ENCODE measurements at places on chromosomes 12 and 14.
A peak's percentile ranks its signal among the peaks of the same experiment; 100 is the strongest.

- DNase-seq = no peak
These were observed 245.5 kb upstream of the NOS1 start for GRCh38 chr12:117606945-117607344.

DNA sequence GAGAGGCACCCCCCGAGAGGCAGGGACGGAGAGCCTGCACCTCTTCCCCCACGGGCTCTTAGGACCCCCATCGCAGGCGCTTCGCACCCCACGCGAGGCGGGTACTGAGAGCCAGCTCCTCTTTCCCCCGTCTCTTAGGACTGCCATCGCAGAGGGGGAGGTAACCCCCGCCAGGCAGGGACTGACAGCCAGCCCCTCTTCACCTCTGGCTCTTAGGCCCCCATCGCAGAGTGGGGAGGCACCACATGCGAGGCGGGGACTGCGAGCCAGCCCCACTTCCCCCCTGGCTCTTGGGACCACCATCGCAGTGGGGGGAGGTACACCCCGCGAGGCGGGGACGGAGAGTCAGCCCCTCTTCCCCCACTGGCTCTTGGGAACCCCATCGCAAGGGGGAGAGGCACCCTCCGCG is 46.1 kb downstream of the DDX11 start:
- no peak for DNase-seq

DNA sequence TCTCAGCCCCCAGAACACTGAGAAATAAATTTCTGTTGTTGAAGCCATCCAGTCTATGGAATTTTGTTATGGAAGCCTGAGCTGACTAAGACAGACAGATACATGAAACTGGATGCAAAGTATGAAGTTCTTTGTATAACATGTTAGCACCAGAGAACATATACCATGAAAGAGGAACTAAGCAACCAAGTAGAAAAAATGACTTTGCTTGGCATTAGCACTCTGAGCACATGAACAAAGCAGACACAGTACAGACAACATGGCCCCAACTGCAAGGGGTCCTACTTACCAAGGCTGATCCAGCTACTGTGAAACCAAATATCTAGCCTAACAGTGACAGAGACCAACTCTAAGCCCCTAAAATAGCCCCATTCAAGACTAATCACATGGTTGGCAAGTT is 13.8 kb downstream of the EXOC5 start:
- DNase-seq = no peak

DNA sequence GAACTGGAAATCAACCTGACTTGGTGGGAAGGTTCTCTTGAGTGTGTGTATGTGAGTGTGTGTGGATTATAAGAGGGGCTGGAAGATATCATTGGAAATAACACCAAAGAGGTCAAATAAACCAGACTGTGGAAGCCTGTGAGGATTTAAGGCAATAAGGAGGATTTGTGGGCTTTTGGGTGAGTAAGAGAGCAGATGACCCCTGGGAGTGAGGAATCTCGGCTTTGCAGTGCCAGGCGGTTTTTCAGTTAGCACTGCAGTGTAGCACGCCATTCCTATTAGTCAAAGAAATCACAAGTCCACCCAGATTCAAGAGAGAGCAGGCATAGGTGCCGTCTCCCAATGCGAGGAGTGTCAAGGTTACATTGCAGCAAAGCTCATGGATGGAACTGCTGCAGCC is 63.3 kb downstream of the CALM1 start:
- DNase-seq = no peak

DNA sequence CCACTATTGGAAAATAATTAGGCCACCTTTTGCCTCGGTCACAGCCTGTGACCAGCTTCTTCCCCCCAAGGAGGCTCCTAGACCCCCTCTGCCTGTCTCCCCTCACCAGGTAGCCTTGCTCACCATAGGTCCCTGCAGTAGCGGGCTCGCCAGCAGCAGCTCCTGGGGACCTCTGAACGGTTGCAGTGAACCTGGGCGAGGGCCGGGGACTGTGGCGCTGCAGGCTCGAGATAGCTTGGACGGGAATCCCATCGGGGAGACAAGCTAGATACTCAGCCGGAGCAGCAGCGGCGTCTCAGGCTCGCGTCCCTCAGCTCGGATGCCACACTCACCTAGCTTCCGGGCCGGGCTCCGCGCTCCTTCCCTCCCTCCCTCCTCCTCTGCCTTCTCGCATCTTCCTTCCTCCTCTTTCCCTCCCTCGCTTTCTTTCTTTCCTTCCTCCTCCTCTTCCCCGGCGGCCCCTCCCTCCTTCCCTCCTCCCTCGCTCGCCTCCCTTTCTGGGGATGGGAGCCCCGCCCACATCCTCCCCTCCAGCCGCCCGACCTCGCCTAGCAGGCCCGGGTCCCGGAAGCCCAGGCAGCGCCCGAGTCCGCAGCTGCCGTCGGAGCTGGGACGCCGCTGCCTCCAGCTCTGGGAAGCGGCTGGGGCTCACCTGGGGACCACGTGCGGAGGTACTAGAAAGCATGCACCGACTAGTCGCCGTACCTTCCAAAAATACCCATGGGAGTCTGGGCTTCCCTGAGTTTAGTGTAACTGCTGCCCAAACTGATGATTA is at the start of gene BMP4:
Gene BMP4 (minus strand): TSS at position 399 of the 775 bp plus-strand sequence. CDS start 4,603 bp downstream, outside the sequence.
- peak; percentile 96 for DNase-seq

- peak; percentile 41 for DNase-seq
These were observed 18.0 kb upstream of the TMEM260 start for GRCh38 chr14:56561606-56562005.

GRCh38 chr12:106954462-106955376 is 988 bp upstream of the TMEM263 start:
- peak; percentile 85 for DNase-seq

DNA sequence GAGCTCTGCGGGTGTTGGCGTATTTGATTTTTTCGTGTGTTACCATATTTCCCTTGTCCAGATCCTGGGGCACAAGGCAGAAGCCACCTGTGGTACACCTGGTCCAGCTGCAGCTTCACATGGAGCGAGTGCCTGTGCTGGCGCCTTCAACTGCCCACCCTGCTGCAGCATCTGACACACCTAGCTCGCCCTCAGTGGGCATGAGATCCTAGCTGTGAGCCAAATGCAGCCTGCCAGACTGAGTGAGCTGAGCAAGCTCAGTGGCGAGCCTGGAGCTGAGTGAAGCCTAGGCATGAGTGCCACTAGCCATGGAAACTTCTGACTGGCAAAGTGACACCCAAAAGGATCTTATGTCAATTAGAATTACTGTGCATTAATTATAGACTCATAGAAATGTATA is 1226.8 kb upstream of the FLRT2 start:
- DNase-seq = no peak

DNA sequence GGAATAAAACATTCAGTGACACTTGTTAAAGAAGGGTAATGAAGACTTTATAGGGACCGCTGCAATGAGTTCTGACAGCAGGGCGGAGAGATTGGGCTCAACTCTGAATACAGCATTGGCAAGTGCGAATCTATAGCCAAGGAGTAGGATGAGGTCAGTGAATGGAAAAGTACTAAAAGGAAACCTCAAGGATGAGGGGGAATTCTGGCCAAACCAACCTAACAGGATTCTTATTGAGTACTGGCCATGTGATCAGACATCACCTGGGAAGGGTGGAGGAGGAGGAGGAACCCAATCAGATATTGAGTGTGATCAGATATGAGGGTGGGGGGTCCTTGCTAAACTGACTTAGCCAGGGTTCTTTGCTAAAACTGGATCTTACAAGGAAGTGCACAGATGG is 31.0 kb downstream of the DRAM1 start:
- DNase-seq = no peak

GRCh38 chr12:98294051-98294805 is 221.2 kb upstream of the TMPO start:
- no peak for DNase-seq

DNA sequence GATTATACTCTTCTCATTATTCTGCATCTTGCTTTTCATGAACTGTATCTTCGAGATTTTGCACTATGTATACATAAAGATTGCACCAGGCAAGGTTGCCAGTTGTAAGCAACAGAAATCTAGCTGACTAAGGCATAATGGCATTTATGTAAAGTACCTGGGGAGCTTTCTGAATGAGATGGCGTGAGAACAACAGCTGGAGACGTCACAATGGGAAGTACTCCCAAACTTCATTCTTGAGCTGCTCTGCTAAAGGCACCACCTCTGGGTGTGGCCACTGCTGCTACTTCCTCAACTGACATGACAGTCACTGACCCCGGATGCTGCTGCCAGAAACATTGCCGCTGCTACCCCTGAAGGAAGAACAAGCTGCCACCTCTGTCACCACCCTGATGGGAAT is 220.7 kb downstream of the NOVA1 start:
- DNase-seq = no peak

DNA sequence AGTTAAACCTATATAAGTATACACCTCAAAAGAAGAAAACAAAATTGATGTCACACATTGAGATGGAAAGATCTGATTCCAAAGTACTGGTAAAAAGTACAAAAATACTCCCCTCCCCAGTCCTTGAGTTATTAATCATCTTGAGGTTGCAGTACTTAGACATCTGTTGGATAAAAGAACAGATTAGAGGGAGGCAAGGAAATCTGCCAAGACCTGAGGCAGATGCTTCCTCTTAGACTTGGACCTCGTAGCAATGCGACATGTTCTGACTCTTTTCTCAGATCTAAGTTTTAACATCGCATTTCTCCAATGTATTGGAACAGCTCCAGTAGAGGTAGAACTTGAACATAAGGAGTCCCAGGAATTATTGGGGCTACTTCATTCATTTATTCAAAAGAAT is 187.9 kb upstream of the GRIN2B start:
- no peak for DNase-seq

GRCh38 chr12:29782285-29782870 is 1.4 kb downstream of the TMTC1 start:
- no peak for DNase-seq

DNA sequence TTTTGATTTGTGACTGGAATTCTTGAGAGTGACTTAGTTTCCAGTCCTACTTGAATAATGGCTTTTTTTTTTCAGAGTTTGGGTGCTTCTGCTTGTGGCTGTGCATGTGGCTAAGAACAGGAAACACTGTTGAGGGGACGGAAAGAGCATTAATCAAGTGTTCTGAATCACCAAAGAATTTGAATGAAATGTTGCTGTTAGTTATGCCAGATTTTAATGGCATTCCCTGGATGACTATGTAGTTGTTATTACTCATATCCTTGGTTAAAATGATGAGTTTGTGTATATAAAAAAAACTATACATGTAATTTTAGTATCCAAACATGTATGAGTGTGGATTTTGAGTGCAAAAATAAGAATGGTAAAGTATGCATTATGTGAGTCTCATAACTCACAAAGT is 347.9 kb downstream of the BCAT1 start:
- DNase-seq = peak; percentile 81

DNA sequence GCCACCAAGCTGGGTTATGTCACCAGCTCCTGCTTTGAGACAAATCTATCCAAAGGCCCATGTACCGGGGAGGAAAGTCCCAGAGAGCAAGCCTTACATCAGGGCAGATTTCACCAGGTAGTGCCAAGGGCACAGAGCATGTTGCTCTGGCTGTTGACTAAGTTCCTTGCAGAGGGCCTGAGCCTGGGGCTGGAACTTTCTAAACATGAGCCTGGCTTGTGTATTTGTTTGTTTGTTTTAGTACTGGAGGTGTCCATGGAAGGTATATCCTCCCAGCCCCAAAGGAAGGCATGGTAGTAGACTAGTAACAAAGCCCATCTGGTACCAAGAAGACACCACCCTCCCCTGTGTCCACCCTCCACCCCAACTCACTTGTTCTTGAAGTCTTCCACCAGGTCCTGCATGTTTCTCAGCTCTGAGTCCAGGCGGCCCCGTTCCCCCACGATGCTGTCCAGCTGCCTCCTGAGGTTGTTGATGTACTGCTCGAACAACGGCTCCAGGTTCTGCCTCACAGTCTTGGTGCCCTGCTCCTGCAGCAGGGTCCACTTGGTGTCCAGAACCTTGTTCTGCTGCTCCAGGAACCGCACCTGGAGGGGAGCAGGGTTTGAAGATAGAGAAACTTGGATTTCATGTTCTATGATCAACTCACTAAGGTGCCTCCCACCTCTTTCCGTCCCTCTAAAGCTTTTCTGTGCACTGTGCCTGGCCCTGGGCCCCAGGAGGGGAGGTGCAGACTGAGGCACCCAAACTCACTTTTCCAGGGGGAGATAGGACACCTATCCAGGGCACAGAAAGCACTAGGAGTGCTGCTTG is 1.4 kb downstream of the KRT5 start:
- no peak for DNase-seq

- no peak for DNase-seq
These were observed 172.8 kb downstream of the ETV6 start for GRCh38 chr12:11822081-11822834.

- no peak for DNase-seq
These were observed 253.8 kb upstream of the E2F7 start for GRCh38 chr12:77319166-77319565.

GRCh38 chr14:86153480-86153879 is 623.5 kb downstream of the FLRT2 start:
- DNase-seq = no peak

- DNase-seq = no peak
These were observed 886.5 kb upstream of the FLRT2 start for GRCh38 chr14:84643446-84643845.

DNA sequence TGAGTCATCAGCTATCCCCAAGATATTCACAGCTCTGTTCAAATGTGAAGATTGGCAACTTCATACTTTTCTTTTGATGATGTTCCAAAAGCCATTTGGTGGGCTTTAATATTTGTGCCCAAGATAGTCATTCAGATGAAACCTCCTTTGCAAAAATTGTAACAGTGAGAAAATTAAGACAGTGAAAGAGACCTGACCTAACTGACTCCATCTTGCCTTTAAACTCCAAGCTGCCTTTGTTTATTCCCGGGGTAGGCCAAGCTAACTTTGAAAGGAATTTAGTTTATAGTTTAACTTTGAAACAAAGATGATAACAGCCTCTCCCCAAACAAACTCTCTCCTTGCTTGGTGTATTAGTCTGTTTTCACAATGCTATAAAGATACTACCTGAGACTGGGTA is 221.1 kb downstream of the KTN1 start:
- no peak for DNase-seq

GRCh38 chr14:97874394-97874793 is 1077.2 kb downstream of the VRK1 start:
- no peak for DNase-seq

- no peak for DNase-seq
These were observed 118.3 kb upstream of the FGD4 start for GRCh38 chr12:32281098-32281497.

DNA sequence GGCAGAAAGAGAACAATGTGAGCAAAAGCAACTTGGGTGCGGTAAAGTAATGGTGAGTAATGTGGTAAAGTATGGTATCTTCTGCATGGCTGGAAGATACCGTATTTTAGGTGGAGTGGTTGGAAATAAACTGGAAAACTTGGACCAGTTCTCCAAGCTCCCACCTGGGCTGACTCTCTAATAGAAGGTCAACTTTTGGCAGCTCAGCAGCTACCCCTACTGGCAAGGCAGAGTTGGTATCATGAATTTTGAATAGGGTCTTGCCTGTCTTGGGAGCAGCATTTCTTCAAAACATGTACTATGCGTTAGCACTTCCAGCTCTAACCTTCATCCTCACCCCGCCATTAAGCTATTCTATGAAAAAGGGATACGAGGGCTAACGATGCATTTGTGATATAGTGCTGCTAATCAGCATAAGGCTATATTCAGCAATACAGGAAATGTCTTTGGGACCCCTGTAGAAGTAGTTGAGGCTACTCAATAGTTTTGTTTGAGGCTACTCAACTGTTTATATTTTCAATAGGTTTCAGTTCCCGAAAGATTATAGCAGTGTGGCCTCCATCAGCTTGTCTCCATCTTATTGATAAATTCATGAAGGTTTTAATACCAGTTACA is 276.3 kb upstream of the FAR2 start:
- no peak for DNase-seq

Measured in muscle of back (tissue), 13 donors.